T follicular helper cell (primary cell): ENCODE measurements at places on chromosomes 6 and 20.

DNA sequence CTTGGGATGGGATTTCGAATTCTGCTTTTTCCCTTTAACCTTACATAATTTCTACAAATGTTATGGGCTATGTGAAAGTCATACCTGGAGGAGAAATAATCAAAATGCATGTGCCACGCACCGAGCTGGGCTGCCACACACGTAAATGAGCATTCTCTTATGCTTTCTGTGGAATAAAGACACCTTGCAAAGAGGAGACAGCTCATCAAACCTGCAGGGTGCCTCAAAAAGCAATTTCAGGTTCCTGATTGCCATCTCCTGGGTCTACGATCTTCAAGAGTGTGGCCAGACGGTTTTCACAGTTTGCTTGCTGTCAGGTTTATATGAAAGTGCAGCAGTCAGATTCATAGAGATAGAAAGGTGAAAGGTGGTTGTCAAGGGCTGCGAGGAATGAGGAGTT, 36.6 kb downstream of the DUSP22 start:
- no peak for DNase-seq

DNA sequence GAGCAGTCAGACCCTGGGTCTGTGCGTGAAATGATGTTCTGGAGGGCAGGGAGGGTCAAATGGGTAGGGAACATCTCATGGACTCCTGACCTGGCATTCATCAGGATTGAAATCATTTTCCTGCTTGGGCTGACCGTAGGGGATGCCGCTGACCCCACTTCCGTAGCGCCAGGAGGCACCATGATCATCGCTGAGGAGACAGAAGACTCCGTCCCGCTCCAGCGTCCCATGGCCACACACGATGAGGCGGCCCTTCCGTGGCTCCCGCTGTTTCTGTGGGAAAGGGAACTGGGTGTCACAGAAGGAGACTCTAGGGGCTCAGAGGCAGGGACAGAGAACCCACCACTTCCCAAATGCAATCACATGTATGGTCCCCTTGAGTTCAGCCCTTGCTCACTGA, 2.3 kb downstream of the NEU1 start:
- no peak for DNase-seq

GRCh38 chr6:3727036-3727435, 24.5 kb downstream of the PXDC1 start:
- no peak for DNase-seq

DNA sequence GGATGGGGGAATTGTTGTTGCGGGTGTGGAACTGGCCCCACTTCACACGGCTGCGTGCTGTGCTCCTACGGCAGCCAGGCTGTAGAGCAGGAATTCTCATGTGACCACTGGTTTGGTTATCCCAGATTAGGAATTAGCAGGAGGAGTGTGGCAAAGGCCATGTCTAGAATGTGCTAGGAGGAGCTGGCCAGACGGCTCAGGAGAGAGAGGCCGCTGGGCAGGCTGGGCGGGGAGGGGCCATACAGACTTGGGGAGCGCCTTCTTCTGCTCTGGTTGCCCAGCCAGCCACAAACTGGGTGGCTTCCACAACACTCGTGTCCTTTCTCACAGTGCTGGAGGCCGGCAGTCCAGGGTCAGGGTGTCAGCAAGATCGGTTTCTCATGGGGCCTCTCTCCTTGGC, 245.0 kb upstream of the QKI start:
- no peak for DNase-seq

DNA sequence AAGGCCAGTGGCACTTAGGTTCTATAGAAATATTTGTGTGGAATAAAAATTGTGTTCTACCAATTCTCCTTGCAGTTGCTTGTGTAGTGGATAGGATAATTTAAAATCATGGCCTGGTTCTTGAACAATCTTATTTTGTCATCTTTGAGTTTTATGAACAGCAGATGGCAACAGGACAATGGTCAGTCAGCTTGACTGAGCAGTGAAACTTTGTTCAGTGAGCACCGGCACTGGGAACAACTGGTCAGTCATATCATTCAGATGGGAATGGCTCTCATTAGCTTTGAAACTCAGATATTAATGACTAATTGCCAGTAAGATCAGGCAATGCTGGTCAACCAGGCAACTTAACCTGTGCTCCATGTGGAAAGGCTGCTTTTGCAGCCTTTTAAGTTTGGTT, 129.2 kb downstream of the BCKDHB start:
- DNase-seq = no peak

- DNase-seq = no peak
Measured at GRCh38 chr6:56024931-56025330, 149.5 kb upstream of the BMP5 start.
